ENCODE measurements at places on chromosomes 1 and 21. TPM values are rescaled to one million over a fixed set of nuclear protein-coding genes. Genes with fewer than 3 reads are reported as not detected.

Gene HJV
- total RNA-seq: not detected

Gene CHODL
- 0.72 TPM for total RNA-seq

Gene AIRE
- total RNA-seq: not detected

Gene ENO1
- 1,388 TPM for total RNA-seq

Gene DMBX1
- not detected for total RNA-seq

Gene TACSTD2
- 988 TPM for total RNA-seq

Gene OR2L2
- total RNA-seq: not detected

Gene SMIM1
- 1.5 TPM for total RNA-seq

Gene IFT25
- 15.6 TPM for total RNA-seq

Gene KCNA2
- total RNA-seq: 1.2 TPM

Gene UBL4B
- total RNA-seq: not detected

Gene SPRR5
- 3.5 TPM for total RNA-seq

Gene NEK2
- 9.8 TPM for total RNA-seq

Gene GREM2
- 0.52 TPM for total RNA-seq

Gene LCE1D
- not detected for total RNA-seq

Gene LEMD1
- 6.1 TPM for total RNA-seq

Gene SLC44A3
- 10.1 TPM for total RNA-seq

Gene TCEA3
- total RNA-seq: 25.6 TPM

Gene MIGA1
- total RNA-seq: 6.9 TPM

Gene F13B
- not detected for total RNA-seq

Gene ELAPOR1
- 1.9 TPM for total RNA-seq

Gene OR2T10
- total RNA-seq: not detected

Gene EFNA3
- total RNA-seq: 20.6 TPM

Gene SPRR4
- not detected for total RNA-seq

Gene VPS13D
- 69.4 TPM for total RNA-seq

Gene TNFAIP8L2
- total RNA-seq: not detected

Gene CNN3
- total RNA-seq: 136 TPM

Gene OPRD1
- total RNA-seq: not detected

Gene SDHC
- total RNA-seq: 185 TPM

Gene MYOG
- not detected for total RNA-seq

Gene LGR6
- total RNA-seq: 2.7 TPM

Gene GNAT2
- total RNA-seq: not detected

Gene LCE2D
- total RNA-seq: not detected

Gene SYT2
- not detected for total RNA-seq

Gene GBP2
- 15.9 TPM for total RNA-seq

Gene PTPRU
- total RNA-seq: 6.2 TPM

Gene CELA3B
- total RNA-seq: not detected

Gene ACTL8
- 0.20 TPM for total RNA-seq

Gene AQP10
- not detected for total RNA-seq

Gene RGS13
- not detected for total RNA-seq

Gene RHBDL2
- total RNA-seq: 16.1 TPM

Data from esophagus mucosa (tissue), 1 donor.